ENCODE measurements at places on chromosomes 1 and 21. TPM values are rescaled to one million over a fixed set of nuclear protein-coding genes. Genes with fewer than 3 reads are reported as not detected.

LCE2A gene
- total RNA-seq, result not detected

C4BPB gene
- total RNA-seq, result 2.2 TPM

ELAVL4 gene
- not detected for total RNA-seq

ITLN1 gene
- total RNA-seq, result not detected

PEX14 gene
- 15.2 TPM for total RNA-seq

OR10Z1 gene
- not detected for total RNA-seq

ALPL gene
- 0.47 TPM for total RNA-seq

DNALI1 gene
- total RNA-seq, result not detected

OR2M3 gene
- not detected for total RNA-seq

KHDRBS1 gene
- 129 TPM for total RNA-seq

KLF17 gene
- total RNA-seq, result 0.43 TPM

C1QC gene
- not detected for total RNA-seq

CDK18 gene
- 1.0 TPM for total RNA-seq

LAD1 gene
- total RNA-seq, result 0.47 TPM

MR1 gene
- 6.2 TPM for total RNA-seq

KCNE1 gene
- not detected for total RNA-seq

TRAF3IP3 gene
- not detected for total RNA-seq

INAVA gene
- 39.8 TPM for total RNA-seq

COL8A2 gene
- 0.09 TPM for total RNA-seq

LPAR3 gene
- total RNA-seq, result 0.37 TPM

RBM11 gene
- not detected for total RNA-seq

PRRX1 gene
- not detected for total RNA-seq

LYPD8 gene
- 0.20 TPM for total RNA-seq

KCNJ15 gene
- not detected for total RNA-seq

UBE2G2 gene
- 37.8 TPM for total RNA-seq

FAM72A gene
- total RNA-seq, result 10.6 TPM

DCDC2B gene
- total RNA-seq, result not detected

IL20 gene
- not detected for total RNA-seq

EFNA1 gene
- total RNA-seq, result 26.0 TPM

NUF2 gene
- 24.0 TPM for total RNA-seq

GRHL3 gene
- 0.79 TPM for total RNA-seq

TEX38 gene
- total RNA-seq, result not detected

Data from A549 treated with Hydrocortisone at 1 μM for 4 hours (cell line).